ENCODE measurements at places on chromosomes 7 and 10.

DNA sequence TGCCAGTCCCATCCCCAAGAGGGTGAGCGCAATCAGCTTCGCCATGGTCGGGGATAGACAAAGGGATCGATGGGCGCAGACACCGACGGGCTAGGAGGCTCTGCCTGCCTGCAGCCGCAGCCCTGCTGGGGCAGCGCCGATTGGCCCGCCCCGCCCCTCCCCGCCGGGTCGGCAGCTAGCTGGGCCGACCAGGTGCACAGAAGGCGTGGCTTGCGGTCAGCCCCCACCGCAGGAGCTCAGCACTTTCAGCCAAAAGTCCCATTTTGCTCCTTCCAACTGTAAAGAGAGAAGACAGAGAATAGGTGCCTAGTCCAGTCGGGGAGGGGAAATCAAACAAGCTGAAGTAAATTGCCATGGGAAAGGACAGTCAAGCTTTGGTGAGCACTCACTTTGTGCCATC, at the start of gene PON1:
Gene PON1, minus strand, starts transcription at position 102 of the 400 bp plus-strand sequence. Its CDS starts 57 bp downstream, at position 45.
- DNase-seq: no peak

DNA sequence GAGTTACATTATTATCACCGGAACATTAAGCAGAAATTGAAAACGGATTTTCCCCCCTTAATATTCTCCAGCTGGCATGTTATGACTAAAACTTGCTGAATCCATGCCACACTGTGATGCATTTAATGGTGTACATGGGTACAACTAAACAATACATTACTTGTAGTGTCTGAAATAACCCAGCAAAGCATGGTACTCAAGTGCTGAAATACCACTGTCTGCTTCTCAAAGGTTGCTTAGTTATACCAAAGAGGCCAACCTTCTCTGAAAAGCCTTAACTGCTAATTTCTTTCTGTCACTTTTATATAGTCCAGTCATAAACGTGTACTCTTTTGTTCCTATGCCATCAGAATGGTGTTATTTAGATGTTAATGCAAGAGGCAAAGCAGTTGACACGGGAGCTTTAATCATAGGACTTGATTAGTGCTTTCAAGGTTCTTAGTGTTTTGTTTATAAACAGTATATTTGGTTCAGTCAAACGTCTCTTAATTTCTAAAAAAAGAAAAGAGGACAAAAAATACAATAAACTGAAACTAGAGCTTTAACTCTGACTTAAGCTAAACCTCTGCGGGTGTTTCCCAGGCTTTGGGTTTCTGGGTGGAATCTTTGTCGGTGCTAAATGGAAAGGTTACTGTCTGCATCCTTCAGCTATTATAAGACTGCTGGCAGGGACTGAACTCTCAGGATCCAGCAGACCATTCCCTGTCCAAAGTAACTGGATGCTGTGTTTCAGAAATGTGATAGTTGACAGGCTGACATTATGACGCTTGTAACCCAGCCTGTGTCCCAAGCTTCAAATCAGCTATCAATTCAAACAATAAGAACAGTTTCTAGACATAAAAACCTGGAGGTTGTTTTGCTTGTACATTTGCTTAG, 202.6 kb downstream of the PPP1R3A start:
- DNase-seq: no peak

DNA sequence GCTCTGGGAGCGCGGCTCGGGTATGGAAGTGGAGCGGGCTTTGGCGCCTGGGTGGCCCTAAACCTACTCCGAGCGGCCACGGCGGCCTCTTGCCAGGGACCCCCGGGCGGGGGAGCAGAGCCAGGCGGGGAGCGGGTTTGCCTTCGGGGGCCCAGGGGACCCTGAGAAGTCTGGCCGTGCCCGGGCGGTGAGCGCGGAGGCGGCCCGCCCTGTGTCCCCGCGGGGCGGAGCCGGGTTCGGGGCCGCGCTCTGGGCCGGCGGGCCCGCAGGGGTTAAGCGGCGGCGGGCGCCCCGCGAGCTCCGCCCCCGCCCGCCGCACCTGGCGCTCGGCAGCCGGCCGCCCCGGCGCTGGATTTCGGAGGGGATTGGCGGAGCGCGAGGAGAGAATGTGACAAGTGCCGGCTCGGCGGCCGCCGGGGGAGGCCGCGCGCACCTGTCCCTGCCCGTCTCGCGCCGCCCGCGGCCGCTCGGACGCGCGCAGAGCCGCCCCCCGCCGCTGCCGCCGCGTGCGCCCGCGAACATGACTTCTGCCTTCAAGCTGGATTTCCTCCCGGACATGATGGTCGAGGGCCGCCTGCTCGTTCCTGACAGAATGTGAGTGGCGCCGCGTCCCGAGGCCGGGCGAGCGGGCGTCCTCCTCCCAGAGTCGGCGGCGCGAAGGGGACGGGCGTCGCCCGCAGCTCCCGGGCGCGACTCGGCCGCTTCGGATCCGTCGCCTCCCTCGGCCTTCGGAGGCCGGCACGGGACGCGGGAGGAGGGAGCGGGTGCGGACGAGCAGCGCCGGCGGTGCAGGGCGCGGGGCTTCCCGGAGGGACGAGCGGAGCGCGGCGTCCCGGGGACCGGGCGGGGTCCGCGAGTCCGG, at the start of gene CELF2:
Gene CELF2, plus strand, starts transcription at position 303 of the 862 bp plus-strand sequence. Its CDS starts 218 bp downstream, at position 521.
- peak; percentile 49 for DNase-seq

DNA sequence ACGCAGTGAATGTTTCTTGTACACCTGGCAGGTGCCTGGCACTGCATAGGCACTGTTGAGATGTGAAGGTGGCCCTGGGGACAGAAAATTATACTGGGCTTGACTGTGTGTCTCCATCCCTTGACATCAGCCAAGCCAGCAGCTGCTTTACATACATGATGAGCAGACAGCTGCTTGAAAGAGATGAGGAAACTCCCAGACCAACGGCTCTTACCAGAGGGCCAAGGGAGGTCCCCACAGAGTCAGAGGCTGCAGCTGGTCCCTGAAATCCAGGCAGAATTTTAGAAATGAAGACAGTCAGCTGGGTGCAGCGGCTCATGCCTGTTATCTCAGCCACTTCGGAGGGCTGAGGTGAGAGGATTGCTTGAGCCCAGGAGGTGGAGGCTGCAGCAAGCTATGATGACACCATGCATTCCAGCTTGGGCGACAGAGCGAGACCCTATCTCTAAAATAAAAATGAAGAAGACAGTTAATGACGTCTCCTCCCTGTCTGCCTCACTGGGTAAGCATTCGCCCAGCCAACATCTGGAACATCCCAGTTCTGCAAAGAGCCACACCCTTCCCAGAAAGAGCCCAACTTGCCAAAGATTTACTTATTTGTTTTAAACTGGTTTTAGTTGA, 17.6 kb downstream of the LIMK1 start:
- no peak for DNase-seq

- DNase-seq: peak; percentile 18
Measured at GRCh38 chr10:28280652-28281051, 22.2 kb downstream of the MPP7 start.

DNA sequence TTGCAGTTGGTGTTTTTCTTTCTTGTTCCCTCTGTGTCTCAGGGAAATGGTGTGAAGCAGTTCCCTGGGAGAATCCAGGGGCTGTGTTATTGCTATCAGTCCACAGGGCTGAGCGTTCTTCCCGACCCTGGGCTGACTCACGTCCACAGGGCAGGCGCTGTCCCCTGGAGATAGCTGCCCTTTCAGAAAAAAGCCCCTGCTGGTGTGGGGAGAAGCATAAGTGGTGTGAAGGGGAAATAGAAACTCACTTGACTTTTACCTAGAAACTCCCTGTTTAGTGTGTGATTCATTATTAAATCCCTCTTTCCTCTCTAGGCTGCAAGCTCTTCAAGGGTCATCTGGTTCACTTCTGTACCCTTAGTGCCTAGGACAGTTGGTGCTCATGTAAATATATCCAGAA, 63.3 kb upstream of the SMNDC1 start:
- DNase-seq: no peak

DNA sequence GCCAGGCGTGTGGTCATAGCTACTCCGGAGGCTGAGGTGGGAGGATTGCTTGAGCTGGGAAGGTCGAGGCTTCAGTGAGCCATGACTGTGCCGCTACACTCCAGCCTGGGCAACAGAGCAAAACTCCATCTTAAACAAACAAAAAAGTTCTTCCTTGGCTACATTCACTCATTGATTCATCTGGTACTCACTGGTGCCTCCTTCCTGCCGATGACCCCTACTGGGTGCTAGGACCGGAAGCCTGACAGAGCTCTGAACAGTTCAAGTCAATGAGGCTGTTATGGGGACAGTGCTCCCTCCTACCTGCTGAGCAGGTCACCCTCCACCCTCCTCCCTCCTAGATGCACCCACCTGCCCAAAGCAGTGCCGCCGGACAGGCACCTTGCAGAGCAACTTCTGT, 4.9 kb downstream of the PCOLCE start:
- peak; percentile 59 for DNase-seq

GRCh38 chr10:14560274-14560673, 214.4 kb downstream of the FAM107B start:
- DNase-seq: peak; percentile 51

- DNase-seq: peak; percentile 72
Measured at GRCh38 chr10:126663880-126664279, 6.6 kb downstream of the C10orf90 start.

DNA sequence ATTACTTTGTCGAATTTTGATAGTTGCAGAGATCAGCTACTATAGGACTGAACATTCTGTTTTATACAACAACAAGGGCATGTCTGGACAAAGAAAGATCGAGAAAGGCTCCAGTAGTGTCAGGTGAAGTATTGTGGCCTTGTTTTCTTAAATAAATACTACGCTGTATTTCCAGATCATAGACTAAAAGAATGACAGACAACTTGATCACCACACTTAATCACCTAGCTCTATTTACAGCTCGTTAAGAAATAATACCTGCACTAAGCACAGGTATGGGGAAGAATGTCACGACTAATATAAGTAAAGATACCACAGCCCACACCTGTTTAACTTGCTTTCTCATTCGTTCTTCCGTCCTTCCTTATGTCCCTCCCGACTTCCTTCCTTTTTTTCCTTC, 269.2 kb downstream of the HGF start:
- DNase-seq: no peak

GRCh38 chr7:138513344-138513871, 53.3 kb downstream of the TRIM24 start:
- DNase-seq: no peak

- no peak for DNase-seq
Measured at GRCh38 chr10:103431902-103432301, 20.3 kb downstream of the CALHM2 start.

DNA sequence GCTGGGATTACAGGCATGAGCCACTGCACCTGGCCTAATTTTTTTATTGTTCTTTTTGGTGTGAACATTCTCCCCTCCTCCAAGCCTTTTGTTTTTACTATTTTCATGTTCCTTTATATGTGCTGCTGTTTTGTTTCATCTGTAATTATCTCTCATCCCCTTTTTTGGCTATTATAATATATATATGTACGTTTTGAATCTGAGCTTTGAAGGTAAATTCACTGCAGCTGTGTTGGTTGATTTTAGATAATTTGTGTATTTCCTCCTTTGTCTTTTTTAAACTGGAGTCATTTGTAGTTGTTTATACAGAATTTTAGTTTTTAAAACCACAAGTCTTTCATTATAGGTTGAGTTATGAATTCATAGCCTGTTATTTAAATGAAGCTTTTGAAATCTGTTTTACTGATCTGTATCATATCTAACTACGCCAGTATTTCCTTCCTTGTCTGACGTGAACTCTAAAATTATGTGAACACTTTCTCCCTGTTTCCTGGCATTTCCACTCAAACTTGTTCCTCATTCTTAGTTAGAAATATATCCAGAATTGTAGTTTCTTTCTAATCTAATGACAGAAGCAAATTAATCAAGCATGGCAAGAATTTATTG, 54.9 kb downstream of the PTEN start:
- DNase-seq: no peak

DNA sequence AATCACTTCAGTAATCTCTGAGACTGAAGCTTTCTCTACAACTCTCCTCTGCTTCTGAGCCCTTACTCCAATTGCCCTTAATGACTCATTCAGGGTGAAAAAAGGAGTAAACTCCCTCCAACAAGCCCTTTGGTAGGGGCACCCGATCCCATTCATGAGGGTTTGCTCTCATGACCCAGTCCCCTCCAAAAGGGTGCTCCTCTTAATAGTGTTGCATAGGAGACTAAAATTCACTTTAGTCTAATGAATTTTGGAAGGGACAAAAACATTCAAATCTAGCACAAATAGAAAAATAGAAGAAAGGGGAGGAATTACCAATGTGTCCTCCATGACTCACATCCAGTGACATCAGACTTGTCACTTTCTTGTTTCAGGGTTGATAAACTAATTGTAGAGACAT, 66.2 kb upstream of the CCNY start:
- no peak for DNase-seq

- no peak for DNase-seq
Measured at GRCh38 chr7:30996883-30997282, 33.1 kb downstream of the GHRHR start.

DNA sequence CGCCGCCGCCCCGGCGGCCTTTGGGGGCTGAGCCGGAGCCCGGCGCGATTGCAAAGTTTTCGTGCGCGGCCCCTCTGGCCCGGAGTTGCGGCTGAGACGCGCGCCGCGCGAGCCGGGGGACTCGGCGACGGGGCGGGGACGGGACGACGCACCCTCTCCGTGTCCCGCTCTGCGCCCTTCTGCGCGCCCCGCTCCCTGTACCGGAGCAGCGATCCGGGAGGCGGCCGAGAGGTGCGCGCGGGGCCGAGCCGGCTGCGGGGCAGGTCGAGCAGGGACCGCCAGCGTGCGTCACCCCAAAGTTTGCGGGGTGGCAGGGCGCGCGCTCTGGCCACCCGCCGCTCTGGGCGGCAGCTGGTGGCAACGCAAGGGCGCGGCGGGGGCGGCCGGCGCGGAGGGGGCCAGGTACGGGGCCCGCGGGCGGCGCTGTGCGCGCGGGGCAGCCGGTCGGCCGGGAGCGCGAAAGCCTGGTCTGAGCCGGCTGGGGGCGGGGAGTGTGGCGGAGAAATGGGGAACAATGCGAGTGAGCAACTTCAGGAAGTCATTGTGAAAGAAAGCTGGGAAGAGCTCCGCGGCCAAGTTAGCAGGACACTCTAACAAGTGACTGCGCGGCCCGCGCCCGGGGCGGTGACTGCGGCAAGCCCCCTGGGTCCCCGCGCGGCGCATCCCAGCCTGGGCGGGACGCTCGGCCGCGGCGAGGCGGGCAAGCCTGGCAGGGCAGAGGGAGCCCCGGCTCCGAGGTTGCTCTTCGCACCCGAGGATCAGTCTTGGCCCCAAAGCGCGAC, at the start of gene IKZF1:
Gene IKZF1, plus strand, starts transcription at position 588 of the 782 bp plus-strand sequence. CDS start 14,346 bp downstream, outside the sequence.
- peak; percentile 10 for DNase-seq

DNA sequence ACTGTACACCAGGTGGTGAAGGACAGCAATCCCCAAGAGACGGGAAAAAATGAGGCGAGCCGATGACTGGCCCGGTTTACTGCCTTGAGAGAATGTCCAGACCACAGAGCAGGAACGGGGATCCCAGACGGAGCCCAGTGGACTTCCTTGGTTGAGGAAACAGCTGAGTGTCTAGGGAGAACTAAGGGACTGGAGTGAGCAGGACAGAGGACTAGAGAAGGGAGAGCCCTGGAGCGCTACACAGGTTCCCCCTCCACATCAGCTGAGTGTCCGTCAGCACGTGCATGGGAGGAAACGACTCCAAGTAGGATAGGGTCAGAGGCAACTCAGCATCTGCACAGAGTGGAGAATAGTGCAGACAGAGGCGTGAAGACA, 7.1 kb upstream of the WDR86 start:
- no peak for DNase-seq

GRCh38 chr7:121181357-121181756, 147.4 kb upstream of the WNT16 start:
- DNase-seq: no peak

All from MG63 (cell line).